ENCODE measurements at places on chromosomes 1 and 21.
A peak's percentile ranks its signal among the peaks of the same experiment; 100 is the strongest.

DNA sequence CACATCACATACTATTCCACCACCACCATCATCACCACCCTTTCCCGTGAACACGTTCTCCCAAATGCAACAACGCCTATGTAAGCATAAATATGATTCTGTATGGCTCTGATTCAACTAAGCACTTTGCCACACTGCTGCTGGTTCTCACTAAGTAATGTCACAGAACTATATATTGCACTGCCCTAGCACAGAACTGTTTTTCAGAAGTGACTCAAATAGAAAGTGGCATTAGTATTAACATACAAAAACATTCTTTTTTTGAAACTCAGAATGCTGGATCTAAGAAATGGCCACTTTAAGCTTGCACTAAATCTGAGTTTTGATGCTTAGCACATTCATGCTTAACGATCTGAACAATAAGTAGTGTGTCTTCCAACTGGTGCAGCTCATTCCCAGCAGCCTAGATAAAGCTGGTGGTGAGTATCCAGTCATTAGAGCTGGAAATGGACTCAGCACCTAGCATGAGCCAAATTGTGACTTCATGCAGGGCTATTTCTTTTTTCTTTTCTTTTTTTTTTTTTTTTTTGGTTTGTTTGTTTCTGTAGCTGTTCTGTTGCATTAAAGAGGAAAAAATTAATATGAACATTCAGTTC is 46.2 kb upstream of the ZC3H11B start:
- DNase-seq = no peak

DNA sequence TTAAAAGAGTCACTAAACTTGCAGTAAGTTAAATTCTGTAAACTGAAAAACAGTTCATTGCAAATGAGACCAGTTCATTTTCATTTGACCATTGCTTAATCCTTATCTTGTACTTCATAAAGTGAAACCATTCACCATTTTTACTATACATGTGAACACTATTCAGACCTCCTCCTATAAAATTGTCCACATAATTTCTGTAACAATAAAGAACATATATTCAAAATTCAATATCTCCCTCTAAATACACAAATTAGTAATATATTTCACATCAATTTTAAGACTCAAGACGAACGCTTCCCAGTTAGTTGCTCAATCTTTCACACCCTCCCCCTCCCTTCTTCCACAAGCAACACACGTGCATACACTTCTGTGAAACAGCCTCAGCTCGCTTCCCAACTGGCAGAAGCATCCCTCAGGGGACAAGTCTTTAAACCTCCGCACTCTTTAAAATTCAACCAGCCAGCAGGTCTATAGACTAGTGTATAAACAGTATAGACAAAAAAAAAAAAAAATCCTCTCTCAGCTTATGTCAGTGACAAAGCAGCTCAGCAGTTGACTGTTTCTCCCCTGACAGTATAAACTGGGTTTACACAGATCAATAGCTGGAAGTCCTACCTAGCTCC is 99.6 kb downstream of the DENND1B start:
- DNase-seq = peak; percentile 32

GRCh38 chr1:155669233-155670162 is 19.1 kb downstream of the YY1AP1 start:
- no peak for DNase-seq

DNA sequence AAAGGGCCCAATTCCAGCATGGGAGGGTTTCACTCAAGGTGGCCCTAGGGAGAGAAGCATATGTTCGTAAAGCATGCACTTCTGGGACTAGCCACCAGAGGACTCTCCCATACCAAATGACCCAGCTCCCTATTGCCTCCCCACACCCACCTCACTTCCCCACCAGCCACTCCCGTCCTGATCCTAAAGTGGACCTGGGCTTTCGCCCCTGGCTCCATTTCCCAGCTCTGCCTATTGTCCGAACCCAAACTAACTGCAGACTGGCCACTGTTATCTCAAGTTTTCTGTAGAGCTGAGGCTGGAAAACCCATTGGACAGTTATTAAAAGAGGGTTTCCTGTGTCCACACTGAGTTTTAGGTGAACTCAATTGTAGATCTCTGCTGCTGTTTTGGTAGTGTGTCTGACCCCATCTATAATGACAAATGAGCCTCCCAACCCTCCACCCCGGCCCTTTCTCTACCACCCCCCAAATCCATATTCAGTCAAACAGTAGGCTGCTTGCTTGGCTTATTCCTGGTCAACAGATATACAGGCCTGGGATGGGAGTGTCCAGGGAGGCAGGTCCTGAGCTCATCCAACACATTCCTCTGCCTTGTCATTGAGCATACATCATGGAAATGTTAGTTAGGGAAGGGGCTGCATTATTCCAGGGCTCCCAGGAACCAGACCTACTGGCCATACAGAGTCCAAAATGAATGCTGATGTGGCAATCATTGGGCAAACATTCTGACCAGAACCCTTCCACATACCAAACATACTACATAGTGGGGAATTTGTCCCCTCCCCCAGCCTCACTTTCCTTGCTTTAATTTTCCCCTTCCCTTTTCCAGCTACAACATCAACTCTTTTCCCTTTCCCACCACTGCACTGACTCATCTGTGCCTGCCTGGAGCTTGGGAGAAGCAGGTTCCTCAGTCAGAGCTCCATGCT is 59.2 kb downstream of the ABCA4 start:
- peak; percentile 90 for DNase-seq

DNA sequence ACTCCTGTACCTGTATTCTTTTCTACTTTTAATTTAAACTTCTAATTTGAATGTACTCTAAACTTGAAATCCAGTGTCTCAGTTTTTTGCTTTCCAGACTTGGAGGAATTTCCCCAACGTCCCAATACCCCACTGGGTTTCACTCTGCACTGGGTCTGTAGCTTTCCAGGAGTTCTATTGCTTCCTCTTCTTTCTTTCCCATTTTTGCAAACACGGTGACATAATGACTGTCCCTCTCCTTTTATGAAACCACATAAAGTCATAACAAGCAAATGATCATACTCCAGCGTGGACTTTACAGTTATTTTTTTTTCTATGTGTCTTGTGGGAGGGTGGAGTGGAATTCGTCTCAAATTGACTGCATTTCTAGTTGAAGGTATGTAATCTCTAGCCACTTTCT is 97.1 kb downstream of the FASLG start:
- DNase-seq = no peak

GRCh38 chr1:205545001-205545919 is 40.8 kb downstream of the CDK18 start:
- DNase-seq = no peak

GRCh38 chr21:37547615-37548200 is 181.1 kb downstream of the DYRK1A start:
- DNase-seq = no peak
